ENCODE measurements at places on chromosomes 12 and 14. TPM values are rescaled to one million over a fixed set of nuclear protein-coding genes. Genes with fewer than 3 reads are reported as not detected.

DNA sequence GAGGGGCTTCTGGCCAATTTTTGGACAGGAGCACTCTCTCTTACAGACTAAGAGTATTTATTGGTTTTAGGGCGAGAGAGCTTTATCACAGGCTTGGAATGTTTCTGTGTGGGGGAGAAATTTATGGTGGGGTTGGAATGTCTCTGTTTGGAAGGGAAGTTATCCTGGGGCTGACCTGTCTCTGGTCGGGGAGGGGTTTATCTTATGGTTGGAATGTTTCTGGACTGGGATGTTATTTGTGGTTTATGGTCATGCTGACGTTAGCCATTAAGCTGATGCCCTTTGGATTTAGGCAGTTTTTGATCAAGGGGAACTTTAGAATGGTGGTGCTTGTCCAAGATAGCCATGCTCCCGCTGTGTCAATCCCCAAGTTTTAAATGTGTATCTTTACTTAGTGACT, 614.8 kb downstream of the DIO2 start:
- DNase-seq: no peak

DNA sequence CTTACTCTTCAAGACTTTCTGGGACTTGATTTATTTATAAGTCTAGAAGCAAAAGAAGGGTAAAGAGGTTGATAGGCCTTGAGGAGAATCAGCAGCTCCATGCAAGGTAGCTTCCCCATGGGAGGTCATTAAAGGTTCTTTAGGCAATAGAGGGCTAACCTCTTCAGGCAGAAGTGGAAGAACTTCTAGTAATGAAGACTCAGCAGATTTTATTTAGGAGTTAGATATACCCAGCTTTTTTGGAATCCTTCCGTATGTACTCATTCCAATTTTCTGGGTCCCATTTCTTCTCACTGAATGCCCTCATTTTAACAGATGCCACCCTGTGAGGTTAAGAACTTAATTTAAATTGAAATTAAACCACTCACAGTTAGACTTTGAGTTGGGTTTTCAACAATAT, 565.6 kb downstream of the LRFN5 start:
- DNase-seq: no peak

GRCh38 chr12:46368684-46369083, 3.9 kb downstream of the SLC38A2 start:
- no peak for DNase-seq

DNA sequence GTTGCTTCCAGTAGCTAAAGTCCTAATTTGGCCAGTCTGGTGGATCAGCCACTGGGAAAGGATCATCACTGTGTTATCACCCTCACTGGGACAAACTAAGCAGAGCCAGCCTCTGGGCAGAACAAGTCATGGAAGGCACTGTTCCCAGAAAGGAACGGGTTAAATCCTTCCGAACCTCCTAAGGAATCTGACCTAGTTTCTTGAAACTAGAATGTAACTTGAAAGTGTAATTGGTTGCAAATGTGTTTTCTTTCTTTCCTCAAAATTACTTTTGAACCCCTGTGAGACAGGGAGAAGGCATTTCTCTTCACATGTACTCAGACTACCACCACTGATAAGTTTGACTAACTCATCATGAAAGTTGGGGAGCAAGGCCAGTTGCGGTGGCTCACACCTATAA, 18.7 kb upstream of the KICS2 start:
- no peak for DNase-seq

- no peak for DNase-seq
Observed at GRCh38 chr12:46452061-46452615, 79.6 kb upstream of the SLC38A2 start.

- no peak for DNase-seq
Observed at GRCh38 chr12:92342574-92342973, 196.9 kb upstream of the BTG1 start.

GRCh38 chr14:78286210-78286609, 116.0 kb downstream of the NRXN3 start:
- no peak for DNase-seq

DNA sequence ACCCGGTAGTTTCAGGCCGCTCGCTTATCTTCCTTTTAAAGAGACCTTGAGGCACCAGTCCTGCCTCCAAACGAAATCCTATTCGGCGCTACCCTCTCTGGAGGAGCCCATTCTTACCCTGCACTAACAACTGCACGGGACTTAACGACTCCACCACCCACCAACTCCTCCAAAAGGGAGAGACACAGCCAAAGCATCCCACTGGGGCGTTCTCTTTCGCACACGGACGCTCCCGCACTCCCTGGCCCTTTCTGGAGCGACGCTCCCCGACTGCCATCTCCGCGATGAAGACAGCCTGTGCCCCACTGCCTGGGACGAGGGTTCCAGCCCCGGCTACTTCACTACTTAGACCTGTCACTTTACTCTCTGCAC, 650 bp downstream of the GALC start:
- DNase-seq: no peak

Gene ZFYVE1
- 24.5 TPM for total RNA-seq

Gene BCL2L2
- total RNA-seq: 123 TPM

Gene FGF23
- total RNA-seq: not detected

Measured in dorsolateral prefrontal cortex (tissue), 122 donors.